ENCODE measurements at places on chromosomes 11 and 22. TPM values are rescaled to one million over a fixed set of nuclear protein-coding genes. Genes with fewer than 3 reads are reported as not detected.

LGR4 gene
- total RNA-seq, result 0.12 TPM

NLRP14 gene
- 0.05 TPM for total RNA-seq

OR52N4 gene
- total RNA-seq, result 0.89 TPM

P2RX6 gene
- 0.27 TPM for total RNA-seq

TREH gene
- not detected for total RNA-seq

DNA sequence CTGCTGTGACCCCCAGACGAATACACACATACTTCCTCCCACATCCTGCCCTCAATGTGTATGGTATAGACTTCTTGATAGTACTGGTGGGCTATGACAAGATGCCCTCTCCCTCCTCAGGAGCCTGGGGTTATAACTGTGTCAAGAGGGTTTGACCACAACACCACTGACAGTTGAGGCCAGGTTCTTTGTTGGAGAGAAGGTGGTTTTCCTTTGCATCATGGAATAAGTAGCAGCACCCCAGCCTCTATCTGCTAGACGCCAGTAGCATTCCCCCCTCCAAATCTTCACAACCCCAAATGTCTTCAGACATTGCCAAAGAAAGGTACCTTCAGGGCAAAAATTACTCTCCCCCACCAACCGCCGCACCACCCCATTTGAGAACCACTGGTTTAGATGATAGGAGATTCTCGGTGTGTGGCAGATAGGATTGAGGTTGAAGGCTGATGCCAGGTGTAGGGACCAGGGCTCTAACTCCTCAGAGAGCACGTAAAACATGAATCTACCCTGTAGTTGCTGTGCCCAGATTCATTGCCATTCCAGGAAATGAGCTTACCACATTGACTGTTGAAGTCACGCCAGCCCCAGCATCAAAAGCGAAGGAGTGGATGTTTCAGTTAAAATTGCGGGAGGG lies 5.5 kb upstream of the MYO18B start:
- peaks cover 59% of the 10 kb centered on the region for H3K36me3 ChIP-seq
- peak overlapping the region; percentile 99 for H3K27ac ChIP-seq
- peaks cover 73% of the 10 kb centered on the region for H3K4me1 ChIP-seq
- DNase-seq, result peak; percentile 86

- peaks cover 2% of the 10 kb centered on the region for H3K36me3 ChIP-seq
- H3K27ac ChIP-seq, result no peak overlapping the region
- H3K4me1 ChIP-seq, result peaks cover 4% of the 10 kb centered on the region
- H3K27me3 ChIP-seq, result no peaks in the 10 kb centered on the region
- H3K4me3 ChIP-seq, result no peak overlapping the region
These were observed 43.3 kb downstream of the RAB38 start for GRCh38 chr11:88131764-88132470.

- H3K36me3 ChIP-seq, result no peaks in the 10 kb centered on the region
- peaks cover 8% of the 10 kb centered on the region for H3K27me3 ChIP-seq
These were observed 6.9 kb downstream of the APOBEC3A start for GRCh38 chr22:38964306-38964705.

DNA sequence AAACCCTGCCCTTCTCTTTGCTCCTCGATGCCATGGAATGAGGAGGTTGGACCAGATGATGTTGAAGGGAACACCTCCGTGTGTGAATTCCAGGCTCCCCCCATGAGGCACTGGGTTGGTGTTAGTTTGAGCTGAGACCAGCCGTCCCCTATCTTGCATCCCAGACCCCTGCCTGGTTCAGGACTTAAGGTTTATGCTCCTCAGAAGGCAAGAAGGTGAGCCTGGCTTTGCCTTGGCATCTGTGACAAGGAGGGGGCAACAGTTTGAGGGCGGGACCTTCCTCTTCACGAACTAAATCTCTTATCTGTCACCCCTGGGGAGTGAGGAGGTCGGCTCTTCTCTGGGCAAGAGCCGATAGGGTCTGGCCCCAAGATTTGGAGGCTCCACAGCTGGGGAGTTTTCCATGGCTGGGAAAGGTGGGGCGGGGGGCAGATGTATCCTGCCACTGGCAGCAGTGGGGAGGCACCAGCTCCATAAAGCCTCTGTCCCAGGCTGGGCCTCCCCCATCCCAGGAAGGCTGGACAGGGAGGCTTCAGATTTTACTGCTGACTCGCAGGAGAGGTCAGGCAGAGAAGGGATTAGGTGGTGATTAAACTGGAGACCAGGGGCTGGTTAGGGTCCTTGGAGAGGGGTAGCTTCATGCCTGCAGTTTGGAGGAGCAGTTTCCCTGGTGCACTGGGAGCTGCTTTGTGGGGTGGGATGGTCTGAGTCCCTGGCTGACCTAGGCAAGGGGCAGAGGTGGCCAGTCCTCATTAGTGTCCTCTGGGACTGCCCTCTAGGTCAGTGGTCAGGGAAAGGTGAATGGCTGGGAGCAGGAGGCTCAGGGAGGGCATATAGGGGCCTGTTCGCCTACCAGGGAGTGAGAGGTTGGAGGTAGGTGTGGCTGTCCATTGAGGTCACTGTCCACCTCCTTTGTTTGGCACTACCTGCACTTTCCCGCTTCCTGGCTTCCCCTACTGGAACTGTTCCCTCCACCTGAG lies 1.1 kb downstream of the SEC14L2 start:
- H3K27ac ChIP-seq, result peak overlapping the region; percentile 64
- H3K36me3 ChIP-seq, result peaks cover 3% of the 10 kb centered on the region
- H3K4me1 ChIP-seq, result peaks cover 42% of the 10 kb centered on the region
- peak overlapping the region; percentile 72 for H3K4me3 ChIP-seq

DNA sequence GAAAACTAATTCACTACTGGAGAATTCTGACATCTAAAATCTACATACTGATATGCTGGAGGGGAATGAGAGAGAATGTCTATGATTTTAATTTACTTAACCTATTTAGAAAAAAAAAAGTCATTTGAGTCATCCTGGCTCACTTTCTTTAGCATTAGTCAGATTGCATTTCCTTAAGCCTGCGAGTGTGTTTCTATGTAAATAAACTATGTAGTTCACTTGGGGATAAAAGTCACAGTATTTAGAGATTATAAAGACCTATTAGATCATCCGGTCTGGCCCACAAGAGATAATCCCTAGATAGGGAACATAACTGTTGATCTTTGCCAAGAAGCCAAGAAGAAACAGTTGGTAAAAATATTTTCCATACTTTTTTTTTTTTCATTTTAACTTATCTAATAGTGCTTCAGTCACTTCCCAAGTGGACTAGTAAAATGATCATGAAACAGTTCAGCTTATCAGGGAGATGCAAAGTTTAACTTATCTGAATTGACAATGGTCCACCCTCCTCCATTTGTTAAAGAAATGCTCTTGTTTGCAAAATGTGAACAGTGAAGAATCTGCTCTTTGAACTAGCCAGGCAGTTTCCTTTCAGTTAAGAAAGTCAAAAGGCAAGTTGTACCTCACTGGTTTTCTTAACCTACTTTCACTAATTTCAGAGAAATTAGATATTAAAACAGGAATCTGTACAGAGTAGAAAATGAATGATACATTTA lies 21.2 kb upstream of the BLID start:
- H3K4me1 ChIP-seq, result no peaks in the 10 kb centered on the region
- no peak overlapping the region for H3K4me3 ChIP-seq
- DNase-seq, result no peak
- H3K27ac ChIP-seq, result no peak overlapping the region
- H3K36me3 ChIP-seq, result no peaks in the 10 kb centered on the region

DNA sequence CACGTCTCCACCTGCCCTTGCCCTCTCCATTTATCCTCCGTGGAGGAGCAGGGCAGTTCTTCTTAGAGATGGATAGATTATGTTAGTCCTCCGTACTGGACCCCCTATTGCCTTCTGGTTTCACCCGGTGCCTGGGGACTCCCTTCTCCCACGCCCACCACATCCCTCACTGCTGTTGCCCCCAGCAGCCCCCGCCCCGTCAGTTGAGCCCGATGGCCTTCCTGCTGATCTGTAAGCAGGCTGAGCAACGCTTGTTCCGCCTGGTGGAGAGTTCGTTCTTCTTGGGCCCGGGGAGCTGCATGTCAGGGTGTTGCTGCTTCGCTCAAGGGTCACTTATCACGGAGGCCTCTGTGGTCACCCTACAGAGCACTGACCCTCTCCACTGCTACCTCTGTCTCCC lies 34.2 kb downstream of the B3GAT1 start:
- H3K27ac ChIP-seq, result no peak overlapping the region
- H3K27me3 ChIP-seq, result no peaks in the 10 kb centered on the region
- H3K4me3 ChIP-seq, result no peak overlapping the region
- H3K36me3 ChIP-seq, result no peaks in the 10 kb centered on the region
- H3K4me1 ChIP-seq, result no peaks in the 10 kb centered on the region
- no peak for DNase-seq

DNA sequence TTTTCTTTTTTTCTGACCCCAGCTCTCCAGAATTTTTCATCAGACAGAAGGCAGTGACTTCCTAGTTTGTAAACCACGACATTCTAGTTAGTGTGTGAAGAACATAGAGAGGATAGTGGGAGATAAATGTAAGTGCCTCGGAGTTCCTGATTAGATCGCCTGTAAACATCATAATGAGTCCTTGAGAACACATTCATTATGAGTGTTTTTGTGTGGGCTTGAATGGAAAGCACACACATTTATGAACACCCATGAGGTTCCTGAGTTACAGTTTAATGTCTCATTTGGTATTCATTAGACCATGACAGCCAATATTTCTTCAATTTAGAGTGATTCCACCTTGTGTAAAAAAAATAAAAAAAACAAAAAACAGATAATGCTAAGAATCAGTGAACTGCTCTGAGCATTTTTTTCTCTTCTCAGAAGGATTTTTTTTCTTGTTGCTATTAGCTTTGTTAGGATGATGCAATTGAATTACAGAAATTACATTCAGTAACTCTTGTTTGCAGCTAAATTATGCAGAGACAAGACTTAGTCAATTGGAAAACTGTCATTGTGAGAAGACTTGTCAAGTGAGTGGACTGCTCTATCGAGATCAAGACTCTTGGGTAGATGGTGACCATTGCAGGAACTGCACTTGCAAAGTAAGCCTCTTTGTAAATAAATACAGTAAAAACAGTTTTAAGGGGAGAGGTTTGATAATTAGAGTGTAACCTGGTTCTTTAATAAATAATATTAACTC lies 257.6 kb downstream of the NELL1 start:
- H3K4me1 ChIP-seq, result no peaks in the 10 kb centered on the region
- H3K27ac ChIP-seq, result no peak overlapping the region
- H3K36me3 ChIP-seq, result no peaks in the 10 kb centered on the region
- H3K4me3 ChIP-seq, result no peak overlapping the region

DNA sequence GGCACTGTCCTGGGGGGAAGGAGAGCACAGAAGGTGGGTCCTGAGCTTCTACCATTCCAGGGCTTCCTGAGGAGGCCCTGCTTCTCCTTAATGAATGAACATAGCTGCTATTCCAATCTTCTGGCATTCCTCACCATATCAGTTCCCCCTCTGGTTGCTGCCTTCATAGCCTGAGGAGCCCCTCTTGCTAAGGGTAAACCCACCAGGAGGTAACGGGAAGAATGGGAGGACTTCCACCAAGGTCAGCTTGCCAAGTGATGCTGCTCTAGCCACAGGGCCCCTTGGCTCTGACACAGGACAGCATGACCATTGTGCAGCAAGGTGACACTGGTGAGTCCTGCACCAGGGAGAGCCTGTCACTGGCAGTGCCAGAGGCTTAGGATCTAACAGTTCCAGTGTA lies 1022.5 kb downstream of the TBC1D22A start:
- no peak for DNase-seq
- no peaks in the 10 kb centered on the region for H3K36me3 ChIP-seq

DNA sequence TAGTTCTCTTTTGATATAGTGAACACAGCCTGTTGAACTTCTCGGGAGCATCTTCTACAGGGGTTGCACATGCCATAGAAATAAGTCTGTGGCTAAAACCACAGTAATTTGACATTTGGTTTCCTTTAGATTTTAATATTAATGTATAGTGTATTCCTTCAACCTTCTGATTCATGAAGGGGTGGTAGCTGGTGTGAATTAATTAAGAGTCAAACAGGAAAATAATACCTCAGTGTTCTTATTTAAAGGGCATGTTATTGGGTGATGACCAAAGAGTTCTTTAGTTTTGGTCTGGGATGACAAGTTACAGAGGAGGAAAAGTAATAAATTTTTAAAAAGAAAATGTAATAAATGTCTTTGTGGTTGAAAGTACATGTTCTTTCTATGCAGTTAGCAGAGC lies 86.8 kb downstream of the PDHX start:
- no peak overlapping the region for H3K27ac ChIP-seq
- H3K4me3 ChIP-seq, result no peak overlapping the region
- H3K4me1 ChIP-seq, result peaks cover 36% of the 10 kb centered on the region
- peaks cover 1% of the 10 kb centered on the region for H3K36me3 ChIP-seq
- peaks cover 4% of the 10 kb centered on the region for H3K27me3 ChIP-seq

GRCh38 chr22:21582801-21583740 lies 15.6 kb downstream of the UBE2L3 start:
- no peak overlapping the region for H3K4me3 ChIP-seq
- no peak for DNase-seq
- H3K27me3 ChIP-seq, result no peaks in the 10 kb centered on the region
- peaks cover 15% of the 10 kb centered on the region for H3K36me3 ChIP-seq

DNA sequence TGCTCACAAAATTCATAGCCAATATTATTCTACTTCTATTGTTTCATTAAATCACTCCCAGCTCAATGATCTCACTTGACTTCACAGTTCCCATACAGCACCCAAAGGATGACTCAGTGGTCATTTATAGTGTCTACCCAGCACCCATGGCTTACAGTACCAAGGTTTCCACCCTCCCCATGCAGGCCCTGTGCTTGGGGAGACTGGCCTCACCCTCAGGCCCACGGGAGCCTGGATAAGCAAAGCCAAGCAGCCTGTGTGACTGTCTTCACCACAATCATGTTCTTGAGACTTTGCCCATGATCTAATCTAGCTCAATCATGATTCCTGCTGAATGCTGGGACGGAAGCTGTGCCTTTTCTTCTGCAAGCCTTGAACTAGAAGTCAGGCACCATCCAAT lies 97.6 kb downstream of the SLC36A4 start:
- H3K4me3 ChIP-seq, result no peak overlapping the region
- no peaks in the 10 kb centered on the region for H3K4me1 ChIP-seq
- no peak overlapping the region for H3K27ac ChIP-seq
- no peaks in the 10 kb centered on the region for H3K36me3 ChIP-seq

DNA sequence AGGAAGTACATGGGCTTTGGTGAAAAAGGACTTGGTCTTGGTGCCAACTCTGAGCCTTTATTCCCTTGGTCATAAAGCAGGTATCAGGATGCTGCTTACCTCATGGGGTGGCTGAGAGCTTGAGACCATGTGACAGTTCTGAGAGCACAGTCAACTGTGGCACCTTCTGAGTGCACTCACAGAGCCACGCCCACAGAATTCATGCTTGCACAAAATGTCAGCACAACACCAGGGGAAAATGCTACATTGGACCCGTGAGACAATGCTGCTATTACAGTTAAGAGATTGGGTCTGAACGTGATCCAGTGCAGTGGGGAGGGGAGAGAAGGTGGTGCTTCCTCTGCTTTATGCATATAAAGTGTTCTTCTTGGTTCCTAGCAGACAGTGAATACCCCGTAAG lies 79.5 kb upstream of the SPON1 start:
- peaks cover 8% of the 10 kb centered on the region for H3K4me1 ChIP-seq
- H3K36me3 ChIP-seq, result no peaks in the 10 kb centered on the region

GRCh38 chr11:43546561-43547429 lies 133.7 kb upstream of the HSD17B12 start:
- H3K36me3 ChIP-seq, result no peaks in the 10 kb centered on the region
- H3K4me3 ChIP-seq, result no peak overlapping the region
- peaks cover 20% of the 10 kb centered on the region for H3K27me3 ChIP-seq
- H3K27ac ChIP-seq, result no peak overlapping the region

- peaks cover 83% of the 10 kb centered on the region for H3K36me3 ChIP-seq
- no peaks in the 10 kb centered on the region for H3K27me3 ChIP-seq
These were observed 28.5 kb downstream of the CD44 start for GRCh38 chr11:35167426-35167954.

GRCh38 chr11:120310870-120311269 lies 14.2 kb upstream of the TLCD5 start:
- H3K27me3 ChIP-seq, result peaks cover 6% of the 10 kb centered on the region
- DNase-seq, result no peak
- no peaks in the 10 kb centered on the region for H3K4me1 ChIP-seq
- no peaks in the 10 kb centered on the region for H3K36me3 ChIP-seq
